ENCODE measurements at places on chromosomes 12 and 14.

- DNase-seq: no peak
These were observed 23.3 kb downstream of the BMAL2 start for GRCh38 chr12:27355979-27356378.

GRCh38 chr12:123671876-123672275 lies 963 bp downstream of the TCTN2 start:
- no peak for DNase-seq

- DNase-seq: no peak
These were observed 89.7 kb downstream of the GLT1D1 start for GRCh38 chr12:128942960-128943477.

GRCh38 chr14:65330416-65330815 lies 82.1 kb upstream of the FUT8 start:
- no peak for DNase-seq

DNA sequence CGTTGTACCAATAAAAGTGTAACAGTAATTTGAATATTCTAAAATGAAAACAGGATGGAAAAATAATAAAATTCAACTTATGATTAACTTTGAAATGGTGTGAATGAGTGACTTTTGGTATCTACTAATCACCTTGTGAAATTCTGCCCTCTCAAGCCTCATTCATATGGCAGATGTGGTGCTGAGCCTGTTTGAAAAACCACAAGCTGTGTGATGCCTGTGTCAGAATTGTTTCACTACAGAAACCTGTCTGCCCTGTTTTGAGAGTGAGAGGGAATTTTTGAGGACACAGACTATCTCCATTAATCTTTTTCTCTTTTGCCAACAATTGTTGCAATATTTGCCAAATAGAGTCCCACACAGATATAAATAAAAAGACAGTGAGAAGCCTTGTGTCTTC lies 3.9 kb upstream of the RNU6-7 start:
- DNase-seq: no peak

DNA sequence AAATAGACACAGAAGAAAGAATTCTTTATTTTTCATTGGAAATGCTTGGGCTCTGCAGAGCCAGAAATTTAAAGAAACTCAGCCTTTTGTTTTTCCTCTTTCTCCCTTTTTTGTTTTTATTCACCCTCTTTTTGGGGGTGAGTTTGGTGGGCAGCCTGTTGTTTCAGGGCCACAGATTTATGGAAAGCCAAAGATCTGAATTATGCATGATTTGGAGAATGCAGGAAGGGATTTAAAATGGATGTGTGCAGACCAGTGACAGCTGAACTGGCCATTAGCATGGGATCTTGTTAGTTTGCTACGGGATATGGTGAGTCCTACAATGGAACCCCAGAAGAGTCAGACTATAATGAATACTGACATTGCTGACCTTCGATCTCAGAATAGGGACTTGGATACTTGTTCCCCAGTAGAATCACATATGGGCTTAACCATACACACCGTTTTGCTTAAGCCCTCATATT lies 7.7 kb upstream of the ATXN2 start:
- no peak for DNase-seq

- no peak for DNase-seq
These were observed 7.8 kb downstream of the GLI1 start for GRCh38 chr12:57467212-57467874.

- DNase-seq: no peak
These were observed 8.7 kb downstream of the NUP107 start for GRCh38 chr12:68695454-68695853.

DNA sequence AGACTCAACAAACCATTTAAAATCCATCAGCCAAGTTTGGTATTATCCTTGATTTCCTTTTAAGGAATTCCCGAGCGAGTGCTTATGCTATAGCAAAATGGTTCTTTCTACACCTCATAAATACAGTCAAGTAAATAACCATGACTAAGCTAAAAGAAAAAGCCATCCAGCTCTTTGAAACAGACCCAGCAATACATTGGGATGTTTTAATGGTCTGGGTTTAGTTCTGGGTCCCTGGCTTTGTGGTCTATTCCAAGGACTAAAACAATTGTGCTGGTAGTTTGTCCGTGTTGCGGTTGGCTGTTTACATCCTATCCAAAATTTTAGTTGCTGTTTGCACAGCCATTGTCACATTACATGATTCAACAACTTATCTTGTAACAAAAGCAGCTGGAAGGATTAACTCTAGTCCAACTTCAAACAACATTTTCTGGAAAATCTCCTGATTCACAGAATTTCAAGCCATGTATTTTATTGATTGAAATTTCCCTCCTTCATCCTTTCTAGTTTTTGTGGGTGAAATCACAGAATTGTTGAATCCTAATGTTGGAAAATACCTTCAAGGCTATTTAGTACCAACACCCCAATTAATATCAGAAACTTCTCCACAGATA lies 19.6 kb downstream of the KLRB1 start:
- no peak for DNase-seq

GRCh38 chr14:36570065-36570464 lies 12.3 kb downstream of the NKX2-8 start:
- DNase-seq: no peak
